ENCODE measurements at places on chromosomes 5 and 9.

GRCh38 chr9:71876829-71877228 is 34.2 kb downstream of the ABHD17B start:
- no peak for DNase-seq

GRCh38 chr5:42855386-42855785 is 43.7 kb upstream of the SELENOP start:
- no peak for DNase-seq

DNA sequence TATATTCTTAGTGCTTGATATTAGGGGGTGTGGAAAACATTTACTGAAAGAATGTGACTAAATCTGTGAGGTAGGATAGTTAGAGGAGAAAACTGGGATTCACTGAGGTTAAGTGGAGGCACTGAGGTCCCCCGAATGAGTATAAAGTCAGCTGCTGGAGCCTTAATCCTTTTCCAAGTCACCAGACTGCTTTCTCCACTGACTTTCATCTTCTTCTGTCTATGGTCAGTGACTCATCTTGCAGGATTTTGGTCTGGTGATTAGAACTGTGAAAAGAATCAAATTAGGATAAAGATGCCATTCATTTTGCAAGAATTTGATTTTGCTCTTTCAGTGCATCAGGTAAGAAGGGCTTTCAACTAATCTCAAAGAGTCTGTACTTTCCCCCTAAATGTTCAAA is 89.3 kb upstream of the ALDH1A1 start:
- no peak for DNase-seq

DNA sequence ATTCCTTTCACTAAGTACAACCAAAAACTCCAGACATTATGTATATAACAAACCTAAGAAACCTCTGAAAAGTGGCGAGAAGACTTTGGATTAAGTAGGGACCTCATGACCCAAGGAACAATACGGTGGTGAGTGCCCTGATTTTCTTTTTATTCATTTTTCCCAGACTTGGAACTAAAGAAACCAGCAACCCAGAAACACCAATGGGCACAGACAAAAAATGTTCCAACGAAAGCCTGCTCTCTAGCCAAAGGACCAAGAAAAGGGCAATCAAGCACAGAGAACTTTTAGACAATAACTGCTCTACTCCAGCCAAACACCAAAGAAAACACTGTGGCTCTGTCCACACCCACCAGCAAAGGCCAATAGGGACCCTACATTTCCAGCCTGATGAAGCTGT is 66.2 kb upstream of the SSBP2 start:
- no peak for DNase-seq

DNA sequence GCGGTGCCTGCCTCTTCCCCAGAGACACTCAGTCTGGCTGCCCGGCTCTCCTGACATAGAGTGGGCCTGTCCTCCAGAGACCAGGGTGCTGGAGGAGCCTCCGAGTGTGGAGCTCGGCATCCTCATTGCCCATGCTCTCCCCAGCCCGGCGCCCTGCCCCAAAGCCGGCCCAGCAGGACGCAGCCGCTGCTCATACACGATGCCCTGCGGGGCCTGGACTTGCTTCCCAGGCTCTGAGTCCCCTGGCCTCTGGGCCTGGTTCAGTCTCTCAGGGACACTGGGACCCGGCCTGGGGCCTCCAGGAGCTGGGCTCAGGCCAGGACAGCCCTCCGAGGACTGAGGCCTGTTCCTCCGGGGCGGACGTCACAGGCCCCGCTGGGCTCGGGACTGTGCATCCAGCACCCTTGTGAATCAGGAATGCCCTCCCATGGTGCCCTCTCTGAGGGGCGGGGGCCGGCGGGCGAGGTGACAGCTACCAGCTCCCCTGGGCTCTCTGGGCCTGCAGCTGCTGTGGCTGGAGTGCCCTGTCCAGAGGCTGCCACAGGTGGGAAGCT is 23.2 kb downstream of the TPPP start:
- DNase-seq = no peak

- no peak for DNase-seq
Observed at GRCh38 chr5:58019614-58020013, 440.3 kb downstream of the PLK2 start.

GRCh38 chr9:75104607-75105006 is 16.3 kb downstream of the OSTF1 start:
- DNase-seq = no peak

DNA sequence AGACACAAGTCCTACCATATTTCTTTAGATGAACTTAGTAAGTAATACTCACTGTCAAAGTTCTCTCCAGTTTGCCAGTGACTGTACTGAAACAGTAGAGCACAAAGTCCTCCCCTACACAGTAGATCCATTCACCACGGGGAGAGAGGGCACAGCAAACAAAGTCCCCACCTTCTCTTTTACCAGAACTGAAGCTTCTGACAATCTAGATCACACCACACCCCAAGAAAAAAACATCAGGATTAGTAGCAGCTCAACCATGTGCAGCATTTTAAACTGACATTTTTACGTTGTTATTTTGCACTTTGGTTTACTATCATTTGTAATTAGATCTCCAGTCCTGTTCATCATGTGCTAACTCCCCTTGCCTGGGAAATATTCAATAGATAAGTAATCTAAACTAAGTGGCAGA is 23.0 kb downstream of the DNAJA1 start:
- DNase-seq = no peak

GRCh38 chr9:38001430-38001829 is 67.6 kb downstream of the SHB start:
- DNase-seq = no peak

GRCh38 chr9:136521537-136521936 is 24.3 kb downstream of the NOTCH1 start:
- DNase-seq = no peak

DNA sequence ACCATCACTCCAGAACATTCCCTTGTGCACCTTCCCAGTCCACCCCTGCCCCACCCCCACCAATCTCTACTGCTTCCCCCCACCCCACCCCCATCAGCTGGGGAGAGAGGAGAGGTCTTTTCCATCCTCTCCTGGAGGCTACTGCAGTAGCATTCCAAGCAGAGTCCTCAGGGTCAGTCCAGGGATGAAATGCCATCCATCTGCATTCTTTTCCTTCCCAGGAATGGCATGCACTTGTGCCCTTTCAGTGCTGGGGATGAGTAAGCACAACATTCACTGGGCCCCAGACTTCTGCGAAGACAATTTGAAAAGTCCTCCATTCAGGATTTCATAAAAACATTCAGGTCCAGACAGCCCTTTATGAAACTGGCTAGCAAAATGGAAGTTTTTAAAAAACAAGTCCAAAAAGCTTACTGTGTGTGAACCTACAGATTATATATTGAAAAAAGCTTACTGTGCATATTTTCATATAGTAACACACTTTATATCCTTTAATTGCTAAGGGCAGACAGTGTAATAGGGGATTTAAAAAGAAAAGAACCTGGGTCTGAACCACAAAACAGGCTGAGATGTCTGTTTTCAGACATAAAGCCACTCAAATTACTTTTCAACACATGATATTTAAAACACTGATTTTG is 50.0 kb upstream of the GOLPH3 start:
- DNase-seq = no peak

GRCh38 chr9:84990416-84990815 is 320.9 kb downstream of the NTRK2 start:
- no peak for DNase-seq

DNA sequence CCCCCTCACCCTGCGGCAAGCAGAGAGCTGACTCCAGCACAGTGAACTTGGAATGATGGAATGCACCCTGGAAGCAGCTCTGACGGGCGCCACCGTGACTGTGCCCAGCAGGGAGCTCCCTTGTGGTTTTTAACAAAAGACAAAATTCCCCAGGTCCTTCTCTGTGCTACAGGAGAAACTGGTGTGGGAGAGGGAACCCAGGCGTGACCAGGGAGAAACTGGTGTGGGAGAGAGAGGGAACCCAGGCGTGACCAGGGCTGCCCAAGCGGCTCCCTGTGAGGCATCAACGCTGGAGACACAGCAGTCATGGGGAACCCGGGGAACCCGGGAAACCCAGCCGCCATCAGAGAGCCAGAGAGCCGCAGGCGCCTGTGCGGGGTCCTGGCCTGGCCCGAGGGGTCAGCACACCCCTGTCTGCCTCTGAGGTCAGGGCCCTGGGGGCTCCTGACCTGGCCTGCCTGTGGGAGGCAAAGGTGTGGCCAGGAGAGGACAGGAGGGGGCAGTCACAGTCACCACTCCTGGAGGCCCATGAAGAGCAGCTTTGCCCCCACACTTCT is 3.1 kb upstream of the AHRR start:
- no peak for DNase-seq

- DNase-seq = no peak
Observed at GRCh38 chr9:113854310-113854709, 21.8 kb upstream of the ZNF618 start.

DNA sequence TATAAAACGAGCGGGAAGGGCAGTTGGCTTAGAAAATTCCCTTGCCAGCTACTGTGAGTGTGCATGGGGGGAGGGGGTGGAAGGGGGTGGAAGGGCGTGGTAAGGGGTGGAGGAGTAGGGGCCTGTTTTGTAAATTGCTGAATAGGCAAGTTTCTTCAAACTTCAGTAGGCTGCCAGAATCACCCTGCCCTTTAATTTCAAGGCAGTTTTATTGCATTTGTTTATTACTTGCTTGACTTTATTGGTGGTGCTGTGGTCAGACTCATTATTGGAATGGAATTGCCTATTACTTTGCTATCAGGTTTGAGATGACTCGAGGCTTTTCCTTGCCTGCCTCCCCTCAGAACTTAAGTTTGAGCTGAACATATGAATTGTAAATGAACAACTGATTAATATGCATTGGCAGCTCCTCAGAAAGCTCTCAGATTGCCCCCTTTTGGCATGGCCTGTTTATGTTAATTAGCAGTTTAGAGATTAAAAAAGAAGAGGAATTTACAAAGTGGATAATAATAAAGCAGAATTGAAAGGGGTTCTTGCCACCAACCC is 76.0 kb downstream of the SEMA6A start:
- no peak for DNase-seq

GRCh38 chr5:140551872-140552271 is 4.4 kb downstream of the EIF4EBP3 start:
- no peak for DNase-seq

DNA sequence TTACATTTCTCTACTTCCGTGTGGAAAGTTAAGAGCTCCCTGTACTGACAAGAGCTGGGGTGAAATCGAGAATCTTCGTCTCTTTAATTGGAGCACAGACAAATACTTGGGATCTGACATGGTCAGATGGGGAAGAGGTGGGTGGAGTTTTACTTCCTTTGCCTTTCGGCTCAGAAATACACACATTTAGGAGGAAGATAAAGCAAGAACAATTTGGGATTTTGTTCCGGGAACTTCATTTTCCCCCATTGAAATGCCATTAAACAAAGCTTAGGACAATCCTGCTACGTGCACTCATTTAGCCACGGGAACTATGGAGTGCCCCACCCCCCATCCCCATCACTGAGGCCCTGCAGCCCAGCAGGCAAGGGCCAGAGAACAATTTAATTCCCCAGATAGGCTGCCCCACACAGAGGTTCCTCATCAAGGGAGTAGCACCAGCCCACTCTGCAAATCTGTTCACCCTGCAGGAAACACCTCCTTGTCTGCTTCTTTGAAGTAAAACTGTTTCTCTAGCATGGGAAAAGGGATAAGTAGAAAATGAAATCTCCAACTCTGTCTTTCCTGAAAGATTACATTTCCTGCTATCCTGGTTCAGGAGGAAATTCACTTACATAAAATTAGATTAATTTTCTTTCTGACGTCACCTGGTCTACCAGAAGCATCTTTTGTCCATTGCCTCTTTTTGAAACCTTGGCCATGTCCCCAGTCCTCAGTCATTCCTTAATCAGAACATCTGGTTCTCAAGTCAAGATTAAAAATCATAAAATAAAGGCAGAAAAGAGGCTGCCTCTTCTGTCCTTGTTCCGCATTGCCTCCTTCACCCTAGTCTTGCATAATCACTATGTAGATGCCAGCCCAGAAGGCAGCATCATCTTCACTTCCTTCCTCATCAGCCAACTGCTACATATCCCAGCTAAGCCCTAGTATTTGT is 206.4 kb downstream of the ENC1 start:
- DNase-seq = no peak

DNA sequence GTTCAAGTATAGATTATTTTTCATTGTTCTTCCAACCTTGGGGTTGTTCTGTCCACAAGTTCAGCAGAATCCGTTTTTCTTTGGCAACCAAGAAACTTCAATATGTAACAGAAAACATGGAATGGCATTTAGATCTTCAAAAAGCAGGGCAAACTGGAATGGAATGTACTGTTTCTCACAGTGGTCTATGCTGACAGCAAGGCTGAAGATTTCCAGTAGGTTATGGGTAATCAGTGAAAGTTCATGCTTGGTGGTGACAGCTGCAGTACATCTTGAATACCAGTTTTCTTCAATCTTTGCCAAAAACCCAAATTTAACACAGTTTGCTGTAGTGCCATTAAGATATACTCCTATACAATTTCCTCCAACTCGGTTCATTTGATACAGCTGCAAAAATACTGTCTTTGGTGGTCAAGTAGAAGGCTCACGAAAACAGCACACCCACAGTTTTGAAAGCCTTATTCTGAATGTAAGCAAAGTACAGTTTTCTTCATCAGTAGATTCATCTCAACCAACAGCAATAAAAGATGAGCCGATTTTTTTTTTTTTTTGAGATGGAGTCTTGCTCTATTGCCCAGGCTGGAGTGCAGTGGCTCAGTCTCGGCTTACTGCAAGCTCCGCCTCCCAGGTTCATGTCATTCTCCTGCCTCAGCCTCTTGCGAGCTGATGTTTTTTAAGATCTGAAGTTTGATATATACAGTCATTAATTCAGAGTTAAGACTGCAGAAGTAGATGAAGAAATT is 4.9 kb downstream of the TRIM52 start:
- DNase-seq = no peak

GRCh38 chr9:127650518-127650917 is 38.4 kb downstream of the STXBP1 start:
- no peak for DNase-seq

DNA sequence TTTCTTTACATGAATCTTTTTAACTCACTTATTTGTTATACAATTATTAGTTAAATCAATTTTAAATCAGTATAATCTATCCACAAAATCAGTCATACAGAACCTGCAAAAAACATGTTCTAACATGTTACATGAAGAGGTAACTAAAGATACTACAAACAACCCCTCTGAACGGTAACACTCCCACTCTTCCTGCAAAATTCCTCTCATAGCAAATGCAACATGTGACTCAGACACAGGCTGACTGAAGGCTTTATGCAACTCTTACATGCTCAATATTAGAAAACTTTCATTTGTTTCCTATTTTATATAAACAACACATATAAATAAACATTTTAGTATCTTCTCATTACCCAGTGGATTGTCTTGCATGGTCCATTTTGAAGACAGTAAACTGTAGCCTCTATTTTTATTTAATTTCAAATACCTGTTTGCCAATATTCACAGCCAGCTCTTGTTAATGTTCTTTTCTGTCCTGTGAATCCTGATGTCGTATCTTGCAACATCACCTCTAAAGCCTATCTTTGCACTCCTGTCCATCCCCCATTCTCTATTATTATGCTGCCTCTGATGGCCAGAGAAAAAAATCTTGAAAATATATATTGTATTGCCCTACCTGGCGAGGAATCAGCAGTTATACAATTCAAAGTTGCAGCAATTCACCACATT is 100.5 kb upstream of the CCDC152 start:
- DNase-seq = no peak

DNA sequence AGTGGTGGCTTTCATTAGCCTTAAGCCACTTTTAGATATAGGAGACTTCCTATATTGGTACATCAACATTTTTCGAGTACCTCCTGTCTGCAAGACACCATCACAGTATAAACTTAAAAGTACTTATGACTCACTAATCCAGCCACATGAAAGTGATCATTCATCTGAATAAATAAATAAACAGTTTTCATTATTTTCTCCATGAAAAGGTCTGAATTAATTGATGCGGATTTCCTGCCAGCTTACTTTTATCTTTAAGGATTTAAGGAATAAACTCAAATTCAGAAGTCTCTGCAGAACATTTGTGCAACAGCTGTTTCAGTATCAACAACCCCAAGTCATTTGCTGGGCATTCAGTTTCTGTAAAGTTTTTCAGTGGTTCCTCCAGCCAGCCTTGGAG is 4.0 kb downstream of the SAP30L start:
- no peak for DNase-seq
